Activated CD4-positive, alpha-beta T cell treated with anti-CD3 and anti-CD28 coated beads, Interleukin-2, amount 10 ng/mL, durations not matched to agents 7 days and 5 days (primary cell): ENCODE measurements at places on chromosomes 2 and 18. TPM values are rescaled to one million over a fixed set of nuclear protein-coding genes. Genes with fewer than 3 reads are reported as not detected.

- no peak for DNase-seq
- H3K36me3 ChIP-seq, result peaks cover 28% of the 10 kb centered on the region
- no peaks in the 10 kb centered on the region for H3K4me1 ChIP-seq
- H3K27ac ChIP-seq, result no peak overlapping the region
- H3K4me3 ChIP-seq, result no peak overlapping the region
Observed at GRCh38 chr2:36570416-36570815, 27.6 kb downstream of the FEZ2 start.

DNA sequence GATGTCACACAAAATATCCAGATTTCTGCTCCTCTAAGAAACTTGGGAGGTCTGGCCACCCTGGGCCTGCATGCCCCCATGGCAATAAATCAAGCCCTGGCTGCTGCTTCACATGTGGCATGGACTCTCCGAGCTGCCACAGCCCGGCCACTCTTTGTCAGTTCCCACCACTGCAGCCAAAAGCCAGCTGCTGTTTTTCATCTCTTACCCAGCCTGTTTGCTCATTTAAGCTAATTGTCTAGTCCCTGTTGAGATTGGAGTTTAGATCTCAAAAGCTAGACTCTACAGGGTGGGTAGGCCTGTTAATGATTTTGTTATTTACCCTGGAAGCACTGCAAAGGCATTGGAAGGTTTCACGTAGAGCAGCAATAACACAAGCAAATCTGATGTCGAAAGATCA lies 20.9 kb upstream of the ANXA4 start:
- no peaks in the 10 kb centered on the region for H3K27me3 ChIP-seq
- peaks cover 17% of the 10 kb centered on the region for H3K4me1 ChIP-seq
- H3K36me3 ChIP-seq, result no peaks in the 10 kb centered on the region
- no peak overlapping the region for H3K4me3 ChIP-seq

DNA sequence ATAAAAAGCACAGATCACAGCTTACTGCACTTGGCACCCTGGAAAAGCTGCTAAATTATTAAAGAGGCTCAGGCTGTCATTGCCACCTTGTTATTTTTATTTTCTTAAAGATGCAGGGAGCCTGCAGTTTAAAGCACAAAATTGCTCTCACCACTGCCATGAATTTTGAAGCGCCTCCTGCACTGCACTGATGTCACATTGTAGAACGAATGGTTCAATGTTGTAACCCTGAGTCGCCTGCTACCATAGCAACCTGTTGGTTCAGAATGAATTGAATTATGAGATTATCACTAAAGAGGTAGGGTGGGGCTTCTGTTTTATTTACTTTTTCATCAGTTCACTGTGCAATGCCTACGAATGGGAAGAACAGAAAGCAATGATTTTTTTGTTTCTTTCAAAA lies 16.5 kb downstream of the SCG2 start:
- no peak overlapping the region for H3K4me3 ChIP-seq
- H3K27me3 ChIP-seq, result no peaks in the 10 kb centered on the region
- no peaks in the 10 kb centered on the region for H3K36me3 ChIP-seq

Gene POTEI
- not detected for total RNA-seq

DNA sequence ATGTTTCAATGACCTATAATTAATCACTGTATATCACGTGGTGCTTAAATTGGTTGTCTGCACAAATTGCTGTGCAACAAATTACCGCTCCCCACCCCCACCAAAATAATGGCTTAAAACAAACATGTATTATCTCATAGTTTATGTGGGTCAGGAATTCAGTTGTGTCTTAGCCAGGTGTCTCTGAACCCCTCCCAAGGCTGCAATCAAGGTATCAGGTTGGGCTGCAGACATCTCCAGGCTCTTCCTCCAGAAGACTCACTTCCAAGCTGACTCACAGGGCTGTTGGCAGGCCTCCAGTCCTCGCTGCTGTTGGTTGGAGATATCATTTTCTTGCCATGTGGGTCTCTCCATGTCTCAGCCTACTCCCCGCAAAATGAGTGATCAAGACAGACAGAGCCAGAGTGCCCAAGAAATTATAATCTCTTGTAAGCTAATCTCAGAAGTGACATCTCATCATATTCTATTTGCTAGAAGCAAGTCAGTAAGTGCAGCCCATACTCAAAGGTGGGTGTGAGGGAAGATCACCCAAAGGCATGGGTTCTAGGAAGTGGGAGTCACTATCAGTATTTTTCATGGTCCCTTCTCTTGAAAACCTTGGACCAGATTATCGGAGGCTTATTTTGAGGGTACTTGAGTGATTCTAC lies 38.4 kb downstream of the SPC25 start:
- no peak overlapping the region for H3K27ac ChIP-seq
- H3K4me1 ChIP-seq, result peaks cover 2% of the 10 kb centered on the region
- peaks cover 43% of the 10 kb centered on the region for H3K36me3 ChIP-seq

DNA sequence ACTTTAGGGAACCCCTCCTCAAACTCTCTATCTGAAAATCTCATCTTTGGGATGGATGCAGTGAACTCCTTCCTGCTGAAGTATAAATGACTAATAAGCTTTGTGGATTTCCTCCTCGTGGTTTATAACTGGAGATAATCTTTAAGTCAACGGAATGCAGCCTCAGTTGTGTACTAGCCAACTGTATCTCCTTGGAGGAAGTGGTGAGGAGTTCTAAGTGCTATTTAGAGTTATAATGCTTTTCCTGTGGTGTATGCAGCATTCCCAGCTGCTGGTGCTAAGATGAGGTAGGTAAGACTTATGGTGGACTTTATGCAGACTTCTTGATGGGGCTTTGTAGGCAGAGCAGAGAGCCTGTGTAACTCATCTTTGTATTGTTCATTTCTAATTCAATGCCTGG lies 90.9 kb downstream of the LYPD6B start:
- DNase-seq, result no peak
- H3K27me3 ChIP-seq, result peaks cover 11% of the 10 kb centered on the region
- peaks cover 2% of the 10 kb centered on the region for H3K4me1 ChIP-seq

Gene CABLES1
- total RNA-seq, result 1.9 TPM

GRCh38 chr2:232341739-232342126 lies 36.8 kb upstream of the ALPP start:
- H3K36me3 ChIP-seq, result no peaks in the 10 kb centered on the region
- H3K4me1 ChIP-seq, result no peaks in the 10 kb centered on the region

Gene RAB31
- total RNA-seq, result 1.3 TPM

GRCh38 chr18:25510096-25510495 lies 158.1 kb upstream of the ZNF521 start:
- H3K27ac ChIP-seq, result no peak overlapping the region
- H3K4me1 ChIP-seq, result no peaks in the 10 kb centered on the region
- no peaks in the 10 kb centered on the region for H3K27me3 ChIP-seq
- no peak for DNase-seq
- H3K4me3 ChIP-seq, result no peak overlapping the region

DNA sequence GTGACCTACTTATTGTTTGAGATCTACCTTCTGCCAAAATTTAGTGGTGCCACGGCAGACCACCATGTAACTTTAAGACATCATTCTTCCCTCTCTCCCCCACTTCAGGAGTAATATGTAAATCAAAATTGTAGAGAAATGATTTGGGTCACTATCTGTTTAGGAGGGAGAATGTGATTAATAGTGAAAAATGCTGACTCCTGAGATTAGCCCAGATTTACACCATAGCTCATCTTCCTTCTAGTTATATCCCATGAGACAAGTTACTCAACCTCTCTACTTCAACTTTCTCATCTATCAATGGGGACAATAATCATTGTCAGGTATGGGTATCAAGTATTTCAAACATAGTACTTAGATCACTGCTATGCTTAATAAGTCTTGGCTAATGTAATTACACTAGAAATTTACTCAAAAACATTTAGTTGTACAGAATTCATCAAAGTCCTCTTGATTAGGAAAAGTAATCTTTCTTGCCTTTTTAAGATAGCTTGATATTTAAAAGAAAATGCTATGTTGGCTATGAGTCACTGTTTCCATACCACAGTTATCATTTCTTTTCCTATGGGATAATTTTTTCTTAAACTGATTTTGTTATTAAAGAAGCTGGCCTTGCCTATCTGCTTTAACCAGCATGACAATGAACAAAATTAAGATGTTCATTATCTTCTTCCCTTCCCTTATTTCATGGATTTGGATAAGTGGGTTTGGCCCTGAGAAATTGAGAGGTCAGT lies 1038.9 kb upstream of the ZEB2 start:
- no peaks in the 10 kb centered on the region for H3K4me1 ChIP-seq
- no peaks in the 10 kb centered on the region for H3K27me3 ChIP-seq
- H3K27ac ChIP-seq, result no peak overlapping the region
- no peak for DNase-seq
- H3K4me3 ChIP-seq, result no peak overlapping the region

Gene ARHGAP25
- total RNA-seq, result 94.9 TPM

- no peaks in the 10 kb centered on the region for H3K36me3 ChIP-seq
- no peak for DNase-seq
- no peaks in the 10 kb centered on the region for H3K4me1 ChIP-seq
- H3K4me3 ChIP-seq, result no peak overlapping the region
- H3K27me3 ChIP-seq, result peaks cover 2% of the 10 kb centered on the region
- no peak overlapping the region for H3K27ac ChIP-seq
Observed at GRCh38 chr2:21104030-21104660, 19.6 kb upstream of the TDRD15 start.

DNA sequence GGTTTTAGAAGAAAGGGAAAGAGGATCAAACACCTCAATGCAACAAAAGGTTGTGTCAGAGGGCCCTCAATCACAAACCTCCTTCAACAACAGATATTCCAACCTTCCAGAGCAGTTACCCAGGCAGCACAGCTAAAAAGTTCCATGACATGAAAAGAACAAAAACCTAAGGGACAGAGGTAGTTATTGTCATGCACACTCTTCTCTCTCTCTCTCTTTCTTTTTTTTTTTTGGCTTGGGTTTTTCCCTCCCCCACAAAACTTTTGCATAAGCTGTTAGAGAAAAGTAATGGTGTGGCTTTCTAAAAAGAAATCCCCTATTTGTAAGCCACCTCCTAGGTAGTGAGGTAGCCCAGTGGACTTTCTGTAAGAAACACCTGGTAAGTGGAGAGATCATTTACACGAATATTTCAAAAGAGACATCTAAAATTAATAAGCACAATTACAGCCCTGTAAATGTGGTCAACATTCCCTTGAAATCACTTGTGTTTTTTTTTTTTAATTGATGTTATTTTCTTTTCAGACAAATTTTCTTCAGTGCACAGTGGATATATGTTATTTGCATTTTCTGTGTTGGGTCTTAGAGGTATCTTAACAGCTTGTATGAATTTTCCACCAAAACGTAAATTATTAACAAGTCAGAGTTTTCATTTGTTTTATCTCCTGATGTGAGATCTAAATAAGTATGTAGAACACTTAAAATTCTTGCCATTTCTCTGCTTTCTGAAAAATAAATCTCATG lies 48.4 kb downstream of the ZEB2 start:
- H3K36me3 ChIP-seq, result no peaks in the 10 kb centered on the region
- no peak overlapping the region for H3K27ac ChIP-seq
- no peak for DNase-seq
- H3K4me1 ChIP-seq, result no peaks in the 10 kb centered on the region

- no peaks in the 10 kb centered on the region for H3K36me3 ChIP-seq
- no peak overlapping the region for H3K27ac ChIP-seq
- no peaks in the 10 kb centered on the region for H3K4me1 ChIP-seq
Observed at GRCh38 chr2:151306621-151307020, 17.2 kb upstream of the NMI start.

DNA sequence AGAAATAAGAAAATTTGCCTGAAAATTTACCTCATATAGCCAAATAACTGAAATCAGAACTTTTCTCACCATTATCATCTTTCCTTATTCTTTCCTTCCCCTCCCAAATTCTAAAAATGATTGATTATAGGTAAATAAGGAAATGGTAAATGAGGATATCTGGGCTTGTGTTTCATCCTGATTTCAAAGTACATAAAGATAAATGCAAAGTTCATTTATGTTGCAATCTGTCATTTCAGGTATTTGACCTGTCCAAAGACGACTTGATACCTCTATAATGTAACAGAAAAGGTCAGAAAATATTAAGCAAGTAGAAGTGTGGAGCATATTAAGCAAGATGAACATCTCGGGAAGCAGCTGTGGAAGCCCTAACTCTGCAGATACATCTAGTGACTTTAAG lies 3.4 kb downstream of the RBBP8 start:
- H3K4me3 ChIP-seq, result no peak overlapping the region
- DNase-seq, result no peak
- no peak overlapping the region for H3K27ac ChIP-seq
- H3K27me3 ChIP-seq, result peaks cover 5% of the 10 kb centered on the region
- peaks cover 36% of the 10 kb centered on the region for H3K36me3 ChIP-seq

DNA sequence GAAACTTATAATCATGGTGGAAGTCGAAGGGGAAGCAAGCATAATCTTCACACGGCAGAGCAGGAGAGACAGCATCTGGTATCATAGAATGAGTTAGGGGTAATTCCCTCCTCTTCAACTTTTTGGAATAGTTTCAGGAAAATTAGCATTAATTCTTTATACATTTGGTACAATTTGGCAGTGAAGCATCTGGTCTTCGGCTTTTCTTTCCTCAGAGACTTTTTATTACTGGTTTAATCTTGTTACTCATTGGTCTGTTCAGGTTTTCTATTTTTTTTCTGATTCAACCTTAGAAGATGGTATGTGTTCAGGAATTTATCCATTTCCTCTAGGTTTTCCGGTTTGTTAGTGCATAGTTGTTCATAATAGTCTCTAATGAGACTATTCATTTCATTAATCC lies 39.7 kb upstream of the ABCA12 start:
- no peaks in the 10 kb centered on the region for H3K27me3 ChIP-seq
- no peaks in the 10 kb centered on the region for H3K4me1 ChIP-seq

Gene CRYGD
- not detected for total RNA-seq

DNA sequence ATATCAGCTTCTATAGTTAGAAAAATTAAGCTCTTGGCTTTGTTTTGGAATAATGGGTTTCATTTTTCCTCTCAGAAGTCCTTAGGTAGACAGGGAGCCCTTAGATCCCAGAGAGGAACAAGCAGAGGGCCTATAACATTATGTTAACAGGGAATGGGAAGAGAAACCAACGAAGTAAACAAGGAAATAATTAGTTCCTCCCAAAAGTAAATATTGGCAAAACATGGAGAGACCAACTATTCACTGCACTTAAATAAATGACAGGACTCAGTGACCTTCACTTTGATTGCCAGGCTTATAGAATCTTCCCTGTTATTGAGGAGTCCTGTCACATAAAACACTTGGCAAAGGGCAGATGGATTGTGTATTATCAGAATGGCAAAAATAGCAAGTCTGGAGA lies 5.3 kb downstream of the CRIM1 start:
- no peaks in the 10 kb centered on the region for H3K36me3 ChIP-seq
- H3K27me3 ChIP-seq, result peaks cover 35% of the 10 kb centered on the region
- H3K27ac ChIP-seq, result no peak overlapping the region
- no peak for DNase-seq
- H3K4me3 ChIP-seq, result no peak overlapping the region

Gene OTX1
- total RNA-seq, result not detected

DNA sequence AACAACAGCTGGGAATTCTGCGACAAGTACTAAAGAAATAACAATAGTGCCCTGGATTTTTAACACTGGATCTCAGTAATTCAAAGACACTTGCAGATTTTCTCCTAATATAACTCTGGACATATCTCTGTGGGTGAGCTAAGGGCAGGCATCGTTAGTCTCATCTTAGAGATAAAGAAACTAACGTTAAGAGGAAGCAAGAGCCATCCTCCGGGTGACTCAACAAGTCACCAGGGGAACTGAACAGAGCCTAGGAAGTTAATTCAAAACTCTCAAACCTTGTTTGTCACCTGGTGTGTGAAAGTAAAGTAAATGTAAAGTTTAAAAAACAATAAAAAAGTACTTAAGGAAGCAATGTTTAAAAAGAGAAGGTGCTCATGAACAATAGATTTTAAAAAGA lies 41.6 kb upstream of the NRP2 start:
- peaks cover 7% of the 10 kb centered on the region for H3K27me3 ChIP-seq
- H3K4me1 ChIP-seq, result peaks cover 15% of the 10 kb centered on the region
- DNase-seq, result no peak
- no peak overlapping the region for H3K27ac ChIP-seq

GRCh38 chr2:8918412-8918811 lies 81.0 kb upstream of the KIDINS220 start:
- H3K36me3 ChIP-seq, result no peaks in the 10 kb centered on the region
- no peak overlapping the region for H3K4me3 ChIP-seq
- no peak overlapping the region for H3K27ac ChIP-seq
- H3K4me1 ChIP-seq, result no peaks in the 10 kb centered on the region
- DNase-seq, result no peak

Gene SAG
- not detected for total RNA-seq
